ENCODE measurements at places on chromosomes 7 and 10.

DNA sequence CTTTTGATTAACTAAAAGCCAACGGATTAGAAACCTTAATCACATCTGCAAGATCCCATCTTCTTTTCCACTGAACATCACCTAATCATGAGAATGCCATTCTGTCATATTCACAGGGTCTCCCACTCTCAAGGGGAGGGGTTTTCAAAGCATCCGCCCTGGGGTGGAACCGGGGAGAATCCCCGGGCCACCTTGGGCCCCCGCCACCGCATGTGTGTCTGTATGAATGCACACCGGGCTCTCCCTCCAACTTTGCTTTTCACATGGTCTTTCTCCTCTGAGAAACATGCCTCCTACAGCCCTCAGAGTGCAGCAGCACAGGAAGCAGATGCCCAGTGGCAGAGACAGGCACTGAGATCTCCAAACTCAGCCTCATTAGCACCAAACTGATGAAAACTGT, 233.2 kb upstream of the PPP2R2D start:
- DNase-seq, result no peak

DNA sequence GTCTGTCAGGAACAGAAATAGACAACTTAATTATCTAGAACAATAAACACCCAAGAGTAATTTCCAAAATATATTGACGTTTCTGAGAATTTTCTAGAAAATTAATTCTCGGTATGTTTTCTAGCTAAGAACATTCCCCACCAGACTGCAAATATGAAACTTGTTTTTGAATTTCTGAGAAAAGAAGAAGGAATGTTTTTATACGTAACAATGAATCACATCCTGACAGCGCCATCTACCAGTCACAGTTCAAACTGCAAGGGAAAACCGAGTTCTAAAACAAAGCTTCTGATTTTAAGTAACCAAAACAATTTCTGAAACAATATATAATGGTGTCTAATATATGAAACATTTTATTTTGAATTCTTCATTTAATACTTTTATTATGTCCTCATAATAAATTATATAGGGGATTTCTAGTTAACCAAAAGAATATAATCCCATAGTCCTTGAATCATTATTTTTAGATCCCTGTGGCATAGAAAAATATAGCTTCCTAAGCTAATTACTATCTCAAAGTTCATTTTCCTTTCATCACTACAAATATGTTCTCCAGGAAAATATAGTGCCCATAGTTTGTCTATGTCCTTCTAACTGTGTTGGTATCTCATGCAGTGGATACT, 34.5 kb upstream of the MEOX2 start:
- no peak for DNase-seq

- no peak for DNase-seq
Measured at GRCh38 chr7:38506756-38507155, 124.4 kb downstream of the AMPH start.

DNA sequence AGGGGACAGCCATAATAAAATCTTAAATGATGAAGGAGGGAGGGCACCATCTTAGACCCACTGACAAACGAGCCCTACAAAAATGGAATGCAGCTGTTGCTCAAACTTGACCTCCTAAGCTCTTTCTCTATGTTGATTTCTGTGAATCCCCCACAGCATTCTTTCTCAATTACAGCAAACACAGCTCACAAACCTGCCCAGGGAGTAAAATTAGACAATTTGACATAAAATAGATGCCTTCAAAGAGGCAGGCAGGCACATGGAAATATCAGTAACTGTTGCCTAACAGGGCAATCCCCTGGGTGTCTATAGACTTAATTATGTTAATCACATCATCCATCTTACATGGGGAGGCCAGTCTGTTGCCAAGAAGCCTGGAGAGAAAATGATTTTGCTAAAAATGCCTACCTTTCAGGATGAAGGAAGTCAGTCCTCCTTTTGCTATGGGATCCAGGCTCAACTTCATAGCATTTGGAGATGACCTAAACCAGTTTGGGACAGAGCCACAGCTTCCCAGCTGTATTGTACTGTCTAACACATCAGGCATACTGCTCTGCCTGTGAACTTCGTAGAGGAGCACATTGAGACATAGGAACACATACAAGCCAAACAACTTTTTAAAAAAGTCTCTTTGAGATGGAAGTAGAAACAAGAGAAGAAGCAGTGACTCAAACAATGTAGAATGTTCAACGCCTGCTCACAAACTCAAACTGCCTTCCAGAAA, 1177.4 kb downstream of the SORCS1 start:
- DNase-seq, result no peak

DNA sequence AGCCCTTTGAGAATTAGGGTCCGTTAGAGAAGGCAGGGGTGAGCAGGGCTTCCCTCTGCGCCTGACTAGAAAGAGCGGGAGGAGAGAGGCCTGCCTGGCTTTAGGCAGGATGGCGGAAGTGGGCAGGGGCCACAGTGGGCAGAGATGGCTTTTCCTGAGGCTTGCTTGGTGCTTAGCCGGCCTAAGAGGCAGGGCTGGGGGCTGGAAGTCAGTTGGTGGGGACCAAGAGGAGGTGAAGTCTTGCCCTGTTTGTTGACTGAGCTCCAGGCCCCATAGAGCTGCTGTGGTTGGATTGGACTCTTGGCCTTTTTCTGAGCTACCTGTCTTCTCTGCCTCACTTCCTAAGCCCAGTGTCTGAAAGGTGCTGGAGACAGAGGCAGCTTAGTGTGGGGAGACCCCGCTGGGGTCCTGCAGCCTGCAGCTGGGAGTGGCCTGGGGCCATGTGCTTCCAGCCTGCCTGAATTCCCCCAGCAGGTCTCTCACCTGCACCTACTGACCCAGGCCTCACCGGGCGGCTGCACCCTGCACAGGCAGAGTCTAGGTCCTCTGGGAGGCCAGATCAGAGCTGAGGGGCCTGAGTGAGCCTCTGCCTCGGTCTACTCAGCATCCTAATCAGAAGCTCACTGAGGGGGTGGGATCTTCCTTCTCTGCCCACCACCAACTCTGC, 4.8 kb downstream of the FAM241B start:
- DNase-seq, result no peak

- no peak for DNase-seq
Measured at GRCh38 chr10:103736044-103736443, 119.3 kb downstream of the SH3PXD2A start.

- DNase-seq, result no peak
Measured at GRCh38 chr7:46155367-46155766, 234.3 kb upstream of the IGFBP3 start.

DNA sequence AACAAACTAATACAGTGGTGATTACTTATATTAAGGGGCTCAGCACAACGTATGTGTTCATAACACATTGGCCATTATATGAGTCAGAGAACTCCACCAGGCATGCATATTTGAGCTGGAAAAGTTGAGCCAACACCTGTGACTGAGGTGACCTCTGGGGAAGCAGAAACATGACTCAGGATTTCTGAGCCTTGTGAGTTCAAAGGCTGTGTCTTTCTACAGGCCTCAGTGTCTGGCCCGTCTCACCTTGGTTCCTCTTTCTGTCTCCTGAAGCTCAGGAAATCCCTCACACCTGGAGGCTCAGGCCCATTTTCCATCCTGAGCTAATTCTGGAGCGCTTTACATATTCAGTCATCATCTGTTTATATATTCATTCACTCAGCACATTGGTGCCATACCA, 230.9 kb upstream of the AGK start:
- DNase-seq, result no peak

- no peak for DNase-seq
Measured at GRCh38 chr10:118804262-118804773, 49.5 kb upstream of the CACUL1 start.

DNA sequence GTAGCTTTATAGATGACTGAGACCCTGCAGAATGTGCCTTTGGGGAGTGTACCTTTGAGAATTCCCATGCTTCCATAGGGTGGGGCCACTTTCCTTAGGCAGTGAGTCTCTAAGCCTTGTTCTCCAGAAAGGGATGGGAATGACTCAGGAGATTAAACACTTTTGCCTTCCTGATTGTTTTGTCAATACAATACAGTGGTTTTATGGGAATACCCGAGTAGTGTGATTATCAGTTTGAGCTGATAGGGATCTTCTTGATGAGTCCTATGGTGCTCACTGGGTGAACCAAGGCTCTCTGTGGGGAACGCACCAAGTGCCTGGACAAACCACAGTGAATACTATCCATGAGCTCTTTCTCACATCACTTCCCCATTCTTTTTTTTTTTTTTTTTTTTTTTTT, 6.3 kb downstream of the MYOF start:
- DNase-seq, result no peak

GRCh38 chr10:44636625-44637024, 251.7 kb upstream of the CXCL12 start:
- no peak for DNase-seq

DNA sequence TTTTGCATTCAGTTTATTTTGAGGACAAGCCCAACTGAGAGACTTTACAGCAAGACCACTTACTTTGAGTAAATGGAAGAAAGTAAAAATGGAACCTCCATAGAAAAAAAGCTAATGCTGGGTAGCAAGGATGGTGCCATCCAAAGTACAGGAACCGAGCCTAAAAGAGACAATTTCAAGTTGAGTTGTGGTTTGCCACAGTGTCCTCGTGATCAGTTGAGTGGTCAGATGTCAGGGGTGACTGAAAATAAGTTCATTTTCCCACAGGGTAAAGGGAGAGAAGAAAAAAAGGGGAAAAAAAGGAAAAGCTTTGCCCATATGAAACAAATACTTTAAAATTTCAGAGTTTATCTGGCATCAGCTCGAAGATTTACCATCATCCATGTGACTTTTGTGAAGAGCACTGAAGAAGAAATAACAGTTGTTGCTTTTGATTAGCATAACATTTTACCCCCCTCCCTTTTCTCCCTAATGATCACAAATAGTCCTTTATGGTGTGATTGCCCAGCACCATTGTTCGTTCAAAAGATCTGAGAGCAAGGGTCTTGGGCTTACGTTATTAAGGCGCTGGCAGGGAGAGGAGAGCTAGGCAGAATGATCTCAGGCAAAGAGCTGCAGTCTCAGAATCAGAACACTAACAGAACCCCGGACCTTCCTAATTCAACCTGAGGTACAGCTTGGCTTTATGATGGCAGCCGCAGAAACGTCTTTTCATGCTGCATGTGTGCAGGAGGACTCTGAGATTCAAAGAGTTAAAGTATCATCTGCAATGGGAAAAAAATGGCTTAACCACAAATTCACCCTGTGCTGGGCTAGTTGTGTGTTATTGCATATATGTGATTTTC, 338.1 kb downstream of the RNLS start:
- DNase-seq, result no peak

GRCh38 chr10:24352399-24352798, 143.5 kb downstream of the KIAA1217 start:
- DNase-seq, result no peak

GRCh38 chr10:93437086-93437945, 44.8 kb downstream of the MYOF start:
- no peak for DNase-seq

DNA sequence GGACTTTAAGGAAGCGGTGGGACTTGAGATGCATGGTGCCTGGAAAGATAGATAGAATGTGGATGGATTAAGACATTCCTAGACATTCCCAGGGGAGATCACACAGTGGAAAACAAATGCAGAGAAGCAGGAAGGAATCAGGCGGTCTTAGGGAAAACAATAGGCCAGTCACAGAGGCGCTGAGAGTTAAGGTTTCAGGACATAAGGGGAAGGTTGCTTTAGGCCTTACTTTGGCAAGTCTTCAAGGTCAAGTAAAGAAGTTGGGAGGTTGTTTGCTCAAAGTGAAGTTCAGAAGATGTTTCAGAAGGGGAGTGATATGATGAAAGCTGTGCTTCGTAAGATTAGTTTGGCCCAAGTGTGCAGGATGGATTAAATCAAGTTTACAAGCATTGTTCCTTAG, 109.4 kb downstream of the SUGCT start:
- DNase-seq, result no peak

DNA sequence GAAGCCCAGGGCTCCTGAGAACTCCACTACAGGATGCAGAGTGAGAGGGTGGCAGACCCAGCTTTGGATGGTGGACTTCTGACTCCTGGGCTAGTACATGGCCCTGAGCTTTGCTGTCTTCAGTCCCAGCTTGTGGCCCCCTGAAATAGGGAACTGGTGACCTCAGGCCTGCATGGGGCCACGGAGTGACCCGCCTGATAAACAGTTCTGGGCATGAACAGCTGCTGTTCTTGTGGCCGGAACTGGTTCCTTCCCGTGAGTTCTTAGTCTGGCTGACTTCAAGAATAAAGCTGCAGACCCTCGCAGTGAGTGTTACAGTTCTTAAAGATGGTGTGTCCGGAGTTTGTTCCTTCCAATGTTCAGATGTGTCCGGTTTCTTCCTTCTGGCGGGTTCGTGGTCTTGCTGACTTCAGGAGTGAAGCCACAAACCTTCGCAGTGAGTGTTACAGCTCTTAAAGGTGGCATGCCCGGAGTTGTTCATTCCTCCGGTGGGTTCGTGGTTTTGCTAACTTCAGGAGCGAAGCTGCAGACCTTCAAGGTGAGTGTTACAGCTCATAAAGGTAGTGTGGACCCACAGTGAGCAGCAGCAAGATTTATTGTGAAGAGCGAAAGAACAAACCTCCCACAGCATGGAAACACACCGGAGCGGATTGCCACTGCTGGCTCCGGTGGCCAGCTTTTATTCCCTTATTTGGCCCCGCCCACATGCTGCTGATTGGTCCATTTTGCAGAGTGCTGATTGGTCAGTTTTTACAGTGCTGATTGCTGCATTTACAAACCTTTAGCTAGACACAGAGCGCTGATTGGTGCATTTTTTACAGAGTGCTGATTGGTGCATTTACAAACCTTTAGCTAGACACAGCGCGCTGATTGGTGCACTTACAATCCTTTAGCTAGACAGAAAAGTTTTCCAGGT, 268.0 kb downstream of the ZEB1 start:
- DNase-seq, result no peak

DNA sequence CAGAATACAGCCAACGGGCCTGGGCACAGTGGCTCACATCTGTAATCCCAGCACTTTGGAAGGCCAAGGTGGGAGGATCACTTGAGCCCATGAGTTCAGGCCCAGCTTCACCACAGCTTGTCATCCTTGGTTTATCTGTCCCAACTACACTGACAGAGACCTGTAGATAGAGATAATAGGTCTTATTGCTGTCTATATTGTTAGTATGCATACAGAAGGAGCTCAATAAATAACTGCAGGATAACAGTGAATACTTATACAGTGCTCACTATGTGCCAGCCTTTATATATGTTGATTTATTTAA, 1.3 kb downstream of the CNPY4 start:
- DNase-seq, result no peak

- DNase-seq, result no peak
Measured at GRCh38 chr7:116493449-116493848, 6.1 kb upstream of the CAV2 start.

GRCh38 chr10:132396494-132397035, 435 bp upstream of the PWWP2B start:
- DNase-seq, result peak; percentile 55

DNA sequence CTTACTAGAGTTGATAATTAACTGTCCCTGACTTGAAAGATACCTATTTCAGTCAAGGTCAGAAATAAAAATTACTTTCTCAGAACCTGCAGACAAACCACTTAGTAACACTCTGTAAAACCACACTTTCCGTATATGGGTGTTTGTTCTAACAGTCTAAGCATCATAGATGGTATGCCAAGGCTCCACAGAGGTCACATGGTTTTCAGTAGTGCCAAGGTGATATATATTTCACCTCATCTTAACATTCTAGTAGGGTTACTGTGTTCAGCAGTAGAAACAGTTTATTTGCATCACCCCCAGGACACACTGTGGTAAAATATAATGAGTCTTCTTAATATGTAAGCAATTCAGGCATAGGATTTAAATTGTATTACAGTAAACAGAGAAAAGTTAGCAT, 61.5 kb downstream of the KCND2 start:
- no peak for DNase-seq

- no peak for DNase-seq
Measured at GRCh38 chr10:34087095-34087418, 728.0 kb downstream of the PARD3 start.
